Chondrocyte (in vitro differentiated cells): ENCODE measurements at places on chromosomes 4 and X.

DNA sequence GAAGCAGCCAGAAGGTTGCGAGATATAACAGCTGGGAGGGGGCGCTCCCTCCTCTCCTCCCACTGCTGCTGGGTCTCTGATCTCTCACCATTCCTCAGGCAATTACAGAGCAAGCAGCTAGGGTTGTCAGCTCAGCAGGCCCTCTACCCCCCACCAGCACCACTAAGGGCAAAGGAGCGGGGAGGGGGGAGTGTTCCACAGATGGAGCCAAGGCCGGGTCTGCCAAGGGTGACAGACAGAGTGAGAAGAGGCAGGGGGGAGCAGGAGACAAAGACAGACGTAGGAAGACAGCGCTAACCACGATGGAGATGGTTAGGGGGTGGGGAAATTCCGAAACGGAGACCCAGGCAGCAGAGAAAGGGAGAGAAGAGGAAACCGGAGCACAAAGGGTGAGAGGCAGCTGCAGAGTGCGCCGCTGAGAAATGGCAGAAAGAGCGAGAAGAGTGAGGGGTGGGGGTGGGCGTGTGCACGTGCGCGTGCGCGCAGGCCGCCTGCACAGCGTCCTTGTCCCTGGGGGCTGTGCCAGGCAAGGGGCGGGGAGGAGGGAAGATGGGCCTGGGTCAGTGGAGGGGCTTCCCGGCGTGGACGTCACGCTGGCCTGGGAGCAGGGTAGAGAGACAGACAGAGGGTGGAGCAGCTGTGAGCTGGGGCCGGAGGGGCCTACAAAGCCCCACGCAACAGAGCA, 6.9 kb downstream of the L1CAM start:
- H3K4me3 ChIP-seq, result no peak overlapping the region
- H3K27ac ChIP-seq, result no peak overlapping the region
- H3K27me3 ChIP-seq, result peaks cover 4% of the 10 kb centered on the region
- no peaks in the 10 kb centered on the region for H3K4me1 ChIP-seq
- no peaks in the 10 kb centered on the region for H3K36me3 ChIP-seq
- DNase-seq, result no peak

DNA sequence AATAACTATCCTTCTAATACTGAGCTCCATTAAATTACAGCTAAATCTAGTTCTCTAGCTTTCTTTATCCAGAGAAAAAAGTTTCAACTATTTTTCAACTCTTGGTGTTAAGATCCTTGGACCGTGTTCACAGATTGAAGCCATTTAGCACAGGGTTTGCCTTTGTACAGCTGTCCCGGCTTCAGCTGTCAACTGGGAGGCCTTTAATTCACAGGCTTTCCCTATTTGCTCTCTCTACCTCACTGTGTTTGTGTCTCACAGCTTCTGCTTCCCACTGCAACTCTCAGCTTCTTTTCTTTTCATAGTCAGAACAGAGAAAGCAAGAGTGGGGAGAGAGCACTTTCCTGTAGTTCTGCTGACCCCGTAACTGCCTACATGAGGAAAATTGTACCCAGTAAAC, 76.9 kb upstream of the SMAD1 start:
- H3K4me3 ChIP-seq, result no peak overlapping the region
- no peaks in the 10 kb centered on the region for H3K36me3 ChIP-seq
- peaks cover 7% of the 10 kb centered on the region for H3K27me3 ChIP-seq

- no peak overlapping the region for H3K4me3 ChIP-seq
- DNase-seq, result no peak
- H3K27me3 ChIP-seq, result no peaks in the 10 kb centered on the region
- H3K4me1 ChIP-seq, result peaks cover 24% of the 10 kb centered on the region
- H3K27ac ChIP-seq, result peak overlapping the region; percentile 50
These were observed 40.6 kb upstream of the FTHL17 start for GRCh38 chrX:31112226-31112999.

DNA sequence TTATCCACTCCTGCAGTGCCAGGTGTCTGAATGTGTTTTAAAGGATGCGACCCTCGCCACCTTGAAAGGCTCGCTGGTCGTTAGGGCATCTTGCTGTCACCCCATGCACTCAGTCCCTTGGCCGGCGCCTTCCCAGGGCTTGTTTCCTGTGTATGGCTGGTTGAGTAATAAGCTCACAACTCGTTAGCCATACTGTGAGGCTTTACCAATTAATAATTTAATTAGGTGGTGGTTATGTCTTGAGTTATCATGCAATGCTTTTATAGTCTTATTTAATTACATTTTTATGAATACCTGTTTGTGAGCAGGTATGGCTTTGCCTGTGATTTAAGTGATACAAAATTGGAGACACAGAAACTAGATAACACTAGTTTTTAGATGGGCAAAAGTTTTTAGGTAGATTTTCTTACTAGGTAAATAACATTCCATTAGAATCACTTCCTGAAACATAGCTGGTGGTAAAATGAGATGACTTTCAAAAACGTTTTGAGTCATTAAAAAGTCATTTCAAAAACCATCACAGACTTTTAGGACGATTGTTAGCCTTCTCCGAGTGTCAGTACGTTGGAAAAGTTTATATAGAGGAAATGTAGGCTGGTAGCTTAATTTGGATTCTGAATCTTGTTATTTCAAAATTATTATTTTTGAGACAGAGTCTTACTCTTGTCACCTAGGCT, 18.2 kb downstream of the PTTG2 start:
- no peaks in the 10 kb centered on the region for H3K27me3 ChIP-seq
- H3K36me3 ChIP-seq, result no peaks in the 10 kb centered on the region
- H3K4me1 ChIP-seq, result peaks cover 46% of the 10 kb centered on the region
- DNase-seq, result no peak
- peak overlapping the region; percentile 74 for H3K4me3 ChIP-seq
- peak overlapping the region; percentile 57 for H3K27ac ChIP-seq

DNA sequence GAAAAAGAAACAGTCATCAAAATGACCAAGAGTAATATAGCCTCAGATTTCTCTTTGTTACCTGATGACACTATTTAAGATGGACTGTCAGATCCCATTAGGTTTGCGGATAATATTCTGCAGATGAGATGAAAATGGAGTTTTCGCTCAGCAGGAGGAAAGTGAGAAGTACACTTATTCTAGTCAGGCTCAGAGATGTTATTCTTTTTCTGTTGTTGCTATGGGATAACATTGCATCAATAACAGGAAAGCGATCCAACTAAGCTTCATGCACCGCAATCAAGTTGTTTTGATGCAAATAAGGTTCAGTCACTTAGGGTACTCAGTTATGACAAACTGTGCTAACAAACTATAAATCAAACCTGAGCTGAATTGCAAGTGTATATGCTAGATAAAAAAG, 415.0 kb downstream of the CCSER1 start:
- peaks cover 3% of the 10 kb centered on the region for H3K4me1 ChIP-seq
- peaks cover 14% of the 10 kb centered on the region for H3K27me3 ChIP-seq
- H3K27ac ChIP-seq, result no peak overlapping the region

GRCh38 chrX:29040160-29040559, 452.9 kb downstream of the IL1RAPL1 start:
- H3K4me1 ChIP-seq, result no peaks in the 10 kb centered on the region
- no peaks in the 10 kb centered on the region for H3K36me3 ChIP-seq
- H3K27me3 ChIP-seq, result no peaks in the 10 kb centered on the region
- H3K4me3 ChIP-seq, result no peak overlapping the region
- no peak for DNase-seq
- H3K27ac ChIP-seq, result no peak overlapping the region

- H3K36me3 ChIP-seq, result peaks cover 37% of the 10 kb centered on the region
- H3K27me3 ChIP-seq, result no peaks in the 10 kb centered on the region
- H3K4me1 ChIP-seq, result no peaks in the 10 kb centered on the region
- H3K27ac ChIP-seq, result no peak overlapping the region
- no peak overlapping the region for H3K4me3 ChIP-seq
- DNase-seq, result no peak
These were observed 33.7 kb downstream of the PIGG start for GRCh38 chr4:532588-533317.

- no peak overlapping the region for H3K27ac ChIP-seq
- no peak overlapping the region for H3K4me3 ChIP-seq
- no peaks in the 10 kb centered on the region for H3K36me3 ChIP-seq
These were observed 122.4 kb upstream of the ACSL4 start for GRCh38 chrX:109855501-109855900.

- H3K36me3 ChIP-seq, result no peaks in the 10 kb centered on the region
- H3K27ac ChIP-seq, result peak overlapping the region; percentile 28
- H3K4me1 ChIP-seq, result peaks cover 5% of the 10 kb centered on the region
These were observed 160.9 kb downstream of the SH2D1A start for GRCh38 chrX:124507246-124507645.

DNA sequence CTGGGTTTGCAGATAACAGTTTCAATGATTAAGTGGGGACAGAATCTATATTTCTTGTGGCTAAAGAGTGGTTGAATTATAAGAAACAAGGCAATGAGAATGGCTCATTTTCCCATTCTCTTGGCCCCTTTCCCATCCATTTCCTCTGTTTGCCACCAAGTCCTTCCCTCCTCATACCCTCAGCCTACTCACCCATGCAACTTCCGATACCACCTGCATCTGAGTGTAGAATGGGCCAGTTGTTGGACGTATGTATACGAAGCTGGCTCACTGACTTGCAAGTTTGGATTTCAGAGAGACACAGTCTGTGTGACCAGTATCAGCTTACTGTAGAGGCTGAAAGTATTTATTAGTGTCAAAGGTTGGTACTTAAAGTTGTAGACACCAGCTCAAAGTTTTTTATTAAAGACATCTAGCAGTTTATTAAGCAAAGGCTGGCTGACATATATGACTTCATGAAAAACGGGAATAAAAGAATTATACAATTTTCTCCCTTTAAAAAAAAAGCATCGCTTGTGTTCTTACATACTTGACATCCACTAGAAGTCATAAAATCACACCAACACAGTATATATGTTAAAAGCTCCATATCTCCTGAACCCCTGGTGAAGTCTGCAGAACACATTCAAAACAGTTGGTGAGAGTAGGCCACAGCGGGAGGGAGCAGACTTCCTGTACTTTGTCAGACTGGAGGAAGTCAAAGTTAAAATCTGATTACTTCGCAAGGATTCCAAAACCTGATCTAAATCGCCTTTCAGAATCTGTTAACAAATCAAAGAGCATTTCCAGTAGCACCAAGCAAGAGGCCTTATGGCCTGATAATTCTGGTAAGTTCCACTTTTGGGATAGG, 22.4 kb upstream of the STIM2 start:
- peaks cover 12% of the 10 kb centered on the region for H3K4me1 ChIP-seq
- no peak overlapping the region for H3K27ac ChIP-seq
- no peak for DNase-seq
- no peaks in the 10 kb centered on the region for H3K27me3 ChIP-seq
- peaks cover 2% of the 10 kb centered on the region for H3K36me3 ChIP-seq

GRCh38 chrX:149504226-149504914, 736 bp downstream of the IDS start:
- H3K36me3 ChIP-seq, result peaks cover 4% of the 10 kb centered on the region
- H3K4me3 ChIP-seq, result peak overlapping the region; percentile 86
- peak overlapping the region; percentile 89 for H3K27ac ChIP-seq
- H3K27me3 ChIP-seq, result no peaks in the 10 kb centered on the region

GRCh38 chr4:40462326-40462725, 127.2 kb downstream of the CHRNA9 start:
- no peak overlapping the region for H3K27ac ChIP-seq
- no peak overlapping the region for H3K4me3 ChIP-seq
- no peak for DNase-seq
- no peaks in the 10 kb centered on the region for H3K27me3 ChIP-seq
- no peaks in the 10 kb centered on the region for H3K4me1 ChIP-seq

DNA sequence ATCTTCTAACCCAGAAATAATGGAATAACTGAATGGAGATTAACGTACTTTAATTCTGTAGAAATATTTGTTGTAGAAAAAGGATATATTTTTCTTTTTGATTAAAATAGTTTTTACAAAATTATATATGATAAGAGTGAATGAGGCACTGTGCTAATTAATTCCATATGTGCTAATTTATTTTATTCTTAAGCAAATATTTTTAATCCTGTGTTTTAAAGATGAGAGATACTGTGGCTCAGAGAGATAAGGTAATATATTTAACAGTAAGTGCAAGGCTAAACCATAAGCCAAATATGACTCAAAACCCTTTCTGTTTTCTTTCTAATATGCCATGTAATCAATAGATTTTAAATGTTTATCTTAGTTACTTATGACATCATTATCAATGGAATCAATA, 88.2 kb downstream of the EMCN start:
- no peak overlapping the region for H3K4me3 ChIP-seq
- no peaks in the 10 kb centered on the region for H3K36me3 ChIP-seq
- DNase-seq, result no peak
- H3K27ac ChIP-seq, result no peak overlapping the region

GRCh38 chr4:184268584-184269160, 51.0 kb upstream of the ENPP6 start:
- peak overlapping the region; percentile 85 for H3K27ac ChIP-seq
- peak overlapping the region; percentile 57 for H3K4me3 ChIP-seq
- peaks cover 31% of the 10 kb centered on the region for H3K4me1 ChIP-seq

GRCh38 chrX:150984169-150984824, 1.2 kb downstream of the HMGB3 start:
- peak; percentile 72 for DNase-seq
- H3K4me1 ChIP-seq, result peaks cover 8% of the 10 kb centered on the region
- no peaks in the 10 kb centered on the region for H3K27me3 ChIP-seq
- H3K27ac ChIP-seq, result peak overlapping the region; percentile 72

DNA sequence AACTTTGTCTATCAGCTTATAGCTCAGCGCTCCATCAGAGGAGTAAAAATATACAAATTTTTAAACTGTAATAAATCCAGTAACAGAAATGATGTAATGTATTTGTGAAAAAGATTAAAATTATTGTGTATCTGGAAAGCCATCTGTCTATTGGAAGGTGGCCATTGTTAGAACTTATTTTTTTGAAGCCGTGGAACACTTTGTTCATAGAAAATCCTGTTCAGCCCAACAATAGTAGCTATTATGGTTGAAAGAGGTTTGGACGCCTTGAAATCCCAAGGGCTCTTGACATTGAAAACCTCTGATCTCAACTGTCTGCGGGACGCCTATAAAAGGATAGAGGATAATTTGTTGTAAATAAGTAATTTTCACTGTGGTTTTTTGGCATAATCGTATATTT, 98.3 kb downstream of the RAPGEF2 start:
- no peak overlapping the region for H3K4me3 ChIP-seq
- peaks cover 17% of the 10 kb centered on the region for H3K4me1 ChIP-seq
- no peaks in the 10 kb centered on the region for H3K27me3 ChIP-seq
- no peaks in the 10 kb centered on the region for H3K36me3 ChIP-seq

DNA sequence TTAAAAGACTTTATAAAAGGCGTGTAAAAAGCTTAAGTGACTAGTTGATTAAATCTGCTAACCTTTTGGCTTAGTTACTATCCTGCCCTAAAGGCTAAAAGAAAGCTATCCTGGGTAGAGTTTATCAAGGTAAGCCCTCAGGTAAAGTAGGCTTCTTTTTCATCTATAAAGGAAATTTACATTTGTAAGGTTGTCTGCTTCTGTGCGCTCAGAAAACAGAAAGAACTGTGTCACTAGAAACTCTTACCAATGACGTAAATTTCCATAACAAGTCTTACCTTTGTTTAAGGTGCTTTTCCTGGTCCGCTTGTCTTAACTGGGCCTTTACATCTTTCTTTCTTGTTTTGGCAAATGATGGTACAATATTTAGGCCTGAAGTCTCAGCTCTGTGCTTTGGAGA, 37.7 kb upstream of the FGF2 start:
- H3K4me1 ChIP-seq, result peaks cover 17% of the 10 kb centered on the region

DNA sequence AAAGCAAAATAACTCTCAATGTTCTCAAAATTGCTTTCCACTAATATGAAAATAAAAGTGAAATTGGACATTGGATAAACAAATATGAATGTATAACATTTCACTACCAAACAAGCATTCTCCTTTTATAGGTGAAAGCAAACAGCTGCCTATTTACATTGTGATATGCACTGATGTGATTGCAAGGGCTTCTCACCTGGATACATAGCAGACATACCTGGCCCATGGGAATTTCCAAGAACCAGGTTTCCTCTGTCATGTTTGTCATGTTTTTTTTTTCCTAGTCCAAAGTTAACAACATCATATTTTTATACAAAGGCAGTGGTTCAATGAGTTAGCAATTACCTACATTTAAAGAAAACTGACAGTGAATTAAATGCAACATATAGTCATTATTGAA, 228.5 kb downstream of the ANKRD50 start:
- H3K27me3 ChIP-seq, result no peaks in the 10 kb centered on the region
- H3K4me3 ChIP-seq, result no peak overlapping the region
- DNase-seq, result no peak
- H3K36me3 ChIP-seq, result no peaks in the 10 kb centered on the region
- no peaks in the 10 kb centered on the region for H3K4me1 ChIP-seq
